Activated T-cell treated with anti-CD3 and anti-CD28 coated beads, Interleukin-2, amount 50 U/mL, for 48 hours (primary cell): ENCODE measurements at places on chromosomes 1 and 21.

DNA sequence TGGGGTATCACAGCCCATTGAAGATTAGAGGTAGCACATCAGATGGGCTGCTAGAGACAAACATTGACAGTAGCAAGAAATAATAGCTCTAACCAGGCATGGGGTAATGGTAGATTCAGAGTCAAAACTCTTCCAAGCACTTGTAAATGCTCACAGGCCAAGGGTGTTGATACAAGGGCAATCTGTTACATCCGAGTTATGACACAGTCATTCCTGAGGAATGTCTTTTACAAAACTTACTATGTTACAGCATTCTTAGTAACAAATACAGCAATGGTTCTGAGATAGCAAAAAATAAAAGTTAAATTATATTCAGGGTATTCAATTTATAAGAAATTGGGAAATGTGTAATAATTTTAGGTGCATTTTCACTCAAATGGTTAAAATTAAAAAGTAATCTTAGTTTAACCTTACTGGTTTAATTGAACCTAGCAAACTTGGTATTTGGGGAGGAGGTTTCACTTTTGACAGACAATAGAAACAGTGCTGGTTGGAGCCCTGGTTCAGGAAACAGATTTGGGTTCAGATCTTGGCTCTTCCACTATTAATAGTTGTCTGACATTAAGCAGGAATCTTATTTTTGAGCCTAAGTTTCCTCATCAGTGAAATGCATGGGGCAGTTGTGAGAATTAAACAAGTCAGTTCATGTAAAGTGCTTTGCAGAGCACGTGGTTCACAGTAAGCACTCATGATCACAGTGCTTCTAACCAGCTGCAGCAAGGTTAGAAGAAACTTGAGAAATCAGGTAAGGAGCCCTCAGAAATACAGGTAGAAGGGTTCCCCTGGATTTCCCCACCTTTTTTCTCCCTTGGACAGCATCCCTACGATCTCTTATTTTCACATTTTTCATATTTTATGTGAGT is 4.4 kb downstream of the ST3GAL3 start:
- no peak for DNase-seq

GRCh38 chr1:89518221-89518631 is 6.4 kb upstream of the LRRC8B start:
- DNase-seq = no peak

GRCh38 chr1:25769625-25770383 is 30.2 kb upstream of the SELENON start:
- DNase-seq = no peak

- DNase-seq = no peak
Measured at GRCh38 chr1:37560401-37561132, 3.8 kb downstream of the DNALI1 start.

- DNase-seq = no peak
Measured at GRCh38 chr1:201357636-201358348, 19.7 kb downstream of the TNNT2 start.

DNA sequence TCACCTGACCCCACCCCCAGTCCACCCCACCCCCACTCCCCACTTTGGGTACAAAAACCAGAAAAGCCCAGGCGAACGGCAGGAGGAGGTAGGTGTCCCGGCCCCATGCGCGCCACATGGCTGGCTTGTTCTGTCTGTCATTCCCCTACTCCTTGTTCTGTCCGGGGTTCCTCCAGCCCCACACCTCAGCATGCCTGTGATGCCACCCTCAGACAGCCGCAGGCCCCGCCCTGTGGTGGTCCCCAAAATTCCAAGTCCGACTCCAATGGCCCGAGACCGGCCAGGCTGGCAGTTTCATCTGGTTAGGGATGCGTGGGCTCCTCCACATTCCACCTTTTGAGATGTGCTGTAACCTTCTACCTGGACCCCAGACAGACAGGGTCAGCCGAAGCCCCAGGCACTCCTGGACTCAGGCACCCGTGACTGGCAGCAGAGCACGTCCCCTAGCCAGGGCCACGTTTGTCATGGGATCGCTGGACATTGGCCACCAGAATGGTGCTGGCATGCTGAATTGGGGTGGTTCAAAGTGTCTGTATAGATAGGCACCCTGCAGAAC is 94.4 kb downstream of the WDR4 start:
- no peak for DNase-seq

- DNase-seq = no peak
Measured at GRCh38 chr1:213104604-213105003, 53.6 kb downstream of the RPS6KC1 start.

- no peak for DNase-seq
Measured at GRCh38 chr1:69088571-69088970, 479.2 kb upstream of the LRRC7 start.

- no peak for DNase-seq
Measured at GRCh38 chr1:96588416-96588995, 133.1 kb upstream of the PTBP2 start.

DNA sequence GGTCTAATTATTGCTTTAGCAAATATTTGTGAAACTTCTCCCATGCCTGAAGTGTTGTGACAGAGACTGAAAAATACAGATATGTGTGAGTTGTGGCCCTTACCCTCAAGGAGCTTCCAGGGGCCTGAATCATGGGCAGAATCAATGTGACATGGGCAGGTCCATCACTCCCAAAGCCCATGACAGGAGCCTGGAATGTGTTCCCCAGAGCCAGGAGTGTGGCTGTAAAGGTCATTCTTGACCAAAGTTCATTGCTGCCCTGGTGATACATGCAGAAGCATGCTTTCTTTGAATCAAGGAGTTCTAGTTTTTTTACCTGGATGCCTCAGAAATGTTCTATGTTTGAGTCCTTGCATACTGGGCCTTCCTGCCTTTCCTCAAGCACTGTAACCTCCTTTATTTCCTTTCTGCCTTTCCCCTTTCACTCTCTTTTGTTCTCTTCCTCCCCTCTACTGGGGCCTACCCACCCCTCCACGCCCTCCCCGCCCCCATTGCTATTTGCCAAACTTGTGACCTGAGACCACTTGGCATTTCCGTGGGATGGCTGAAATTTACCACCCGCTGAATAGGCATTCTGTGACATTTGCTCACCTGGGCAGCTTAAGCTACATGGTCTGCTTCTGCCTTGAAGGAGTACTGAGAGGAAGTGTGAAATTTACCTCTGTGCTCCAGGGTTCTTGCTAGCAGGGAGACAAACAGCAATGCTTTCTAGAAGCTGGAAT is 19.7 kb downstream of the PBX1 start:
- DNase-seq = no peak

GRCh38 chr1:59361766-59362165 is 64.9 kb downstream of the FGGY start:
- no peak for DNase-seq

DNA sequence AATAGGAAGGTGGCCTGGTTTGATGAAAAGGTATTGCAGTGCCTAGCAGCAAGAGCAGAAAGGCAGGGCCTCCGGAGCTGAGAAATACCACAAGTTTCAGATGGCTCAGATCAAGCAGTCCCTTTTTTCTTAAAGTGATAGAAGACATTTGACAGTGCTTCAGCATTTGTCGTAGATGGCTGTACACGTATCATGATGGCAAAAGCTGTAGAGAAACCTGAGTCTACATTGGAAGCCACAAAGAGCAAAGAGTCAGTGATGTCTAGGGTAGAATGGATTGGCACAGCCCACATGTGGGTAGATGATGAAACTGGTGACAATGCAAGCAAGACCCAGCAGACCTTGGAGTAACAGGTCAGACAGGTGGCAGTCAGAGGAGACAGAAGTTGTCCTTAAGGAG is 101.3 kb upstream of the ARTN start:
- DNase-seq = peak; percentile 30

DNA sequence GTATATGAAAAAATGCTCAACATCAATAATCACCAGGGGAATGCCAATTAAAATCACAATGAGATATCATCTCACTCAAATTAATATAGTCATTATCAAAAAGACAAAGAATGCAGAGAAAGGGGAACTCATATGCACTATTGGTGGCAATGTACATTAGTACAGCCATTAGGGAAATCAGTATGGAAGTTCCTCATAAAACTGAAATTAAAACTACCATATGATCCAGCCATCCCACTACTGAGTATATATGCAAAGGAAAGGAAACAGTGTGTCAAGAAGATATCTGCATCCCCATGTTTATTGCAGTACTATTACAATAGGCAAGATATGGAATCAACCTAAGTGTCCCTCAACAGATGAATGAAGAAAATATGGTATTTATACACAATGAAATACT is 32.1 kb upstream of the TEKT2 start:
- no peak for DNase-seq

GRCh38 chr1:193229136-193229535 is 42.7 kb upstream of the B3GALT2 start:
- DNase-seq = no peak

DNA sequence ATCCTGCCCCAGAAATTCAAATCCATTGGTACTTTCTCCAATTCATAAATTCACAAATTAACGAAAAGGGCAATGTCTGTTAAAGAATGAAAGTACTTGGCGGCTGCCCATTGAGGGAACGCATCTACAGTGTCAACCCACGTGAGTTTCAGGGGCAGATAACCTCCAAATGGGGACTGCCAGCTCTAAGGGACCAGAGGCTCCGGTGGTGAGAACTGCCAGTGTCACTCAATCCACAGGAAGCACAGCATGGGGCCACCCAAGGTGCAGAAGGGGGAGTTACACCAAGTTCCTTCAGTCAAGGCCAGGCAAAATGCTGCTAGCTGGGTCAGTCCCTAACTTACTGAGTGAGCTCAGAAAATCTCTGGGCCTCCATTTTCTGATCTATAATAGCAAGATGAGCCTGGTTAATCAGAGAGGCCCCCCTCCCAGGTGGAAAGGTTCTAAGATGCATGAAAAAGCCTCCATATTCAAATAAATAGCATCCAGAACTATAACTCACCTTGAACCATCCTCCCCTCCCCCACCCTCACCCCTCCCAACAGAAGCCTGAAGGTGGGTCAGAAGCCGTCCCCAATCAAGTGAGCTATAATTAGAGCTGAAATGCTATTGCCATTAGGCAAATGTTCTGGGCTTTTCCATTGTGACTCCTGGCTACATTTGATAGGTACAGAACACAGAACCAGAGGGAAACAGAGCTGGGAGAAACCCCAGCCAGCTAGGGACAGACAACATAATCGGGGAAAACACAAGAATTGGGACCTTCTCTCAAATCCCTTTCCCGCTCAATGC is 41.7 kb downstream of the LRP8 start:
- DNase-seq = no peak

GRCh38 chr1:9435153-9435636 is 104.1 kb upstream of the SLC25A33 start:
- DNase-seq = no peak

GRCh38 chr1:178774263-178774662 is 49.2 kb downstream of the RALGPS2 start:
- no peak for DNase-seq

DNA sequence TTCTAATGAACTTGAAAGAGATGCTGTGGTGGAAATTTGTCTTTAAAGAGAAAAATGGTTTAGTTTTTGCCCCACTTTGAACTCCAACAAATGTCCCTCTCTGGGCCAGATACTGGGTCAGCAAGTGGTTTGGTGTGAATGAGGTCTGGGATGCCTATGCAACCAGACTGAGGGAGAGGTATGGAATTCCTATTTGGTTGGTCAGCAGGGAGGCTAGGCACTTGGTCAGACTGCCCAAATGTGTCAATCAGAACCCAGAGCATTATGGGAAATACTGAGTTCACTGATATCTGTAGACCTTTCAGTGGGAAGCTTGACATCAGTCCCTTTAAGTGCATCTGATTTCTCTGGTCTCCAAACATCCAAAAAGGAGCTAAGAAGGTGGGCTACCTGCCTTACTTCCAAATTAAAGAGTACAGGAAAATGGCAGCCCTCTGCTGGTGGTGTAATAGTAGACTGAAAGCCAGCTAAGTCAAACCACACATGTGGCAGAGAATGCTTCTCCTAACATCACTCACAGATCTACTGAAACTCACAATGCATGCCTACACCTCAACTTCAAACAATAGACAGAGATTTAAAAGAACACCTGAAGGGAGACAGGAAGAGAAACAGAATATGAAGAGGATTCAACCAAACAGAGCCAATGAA is 510.1 kb downstream of the PLA2G4A start:
- DNase-seq = no peak

GRCh38 chr1:40389871-40390560 is 16.5 kb downstream of the SMAP2 start:
- DNase-seq = no peak

- DNase-seq = no peak
Measured at GRCh38 chr1:42214447-42214871, 49.9 kb upstream of the GUCA2A start.

DNA sequence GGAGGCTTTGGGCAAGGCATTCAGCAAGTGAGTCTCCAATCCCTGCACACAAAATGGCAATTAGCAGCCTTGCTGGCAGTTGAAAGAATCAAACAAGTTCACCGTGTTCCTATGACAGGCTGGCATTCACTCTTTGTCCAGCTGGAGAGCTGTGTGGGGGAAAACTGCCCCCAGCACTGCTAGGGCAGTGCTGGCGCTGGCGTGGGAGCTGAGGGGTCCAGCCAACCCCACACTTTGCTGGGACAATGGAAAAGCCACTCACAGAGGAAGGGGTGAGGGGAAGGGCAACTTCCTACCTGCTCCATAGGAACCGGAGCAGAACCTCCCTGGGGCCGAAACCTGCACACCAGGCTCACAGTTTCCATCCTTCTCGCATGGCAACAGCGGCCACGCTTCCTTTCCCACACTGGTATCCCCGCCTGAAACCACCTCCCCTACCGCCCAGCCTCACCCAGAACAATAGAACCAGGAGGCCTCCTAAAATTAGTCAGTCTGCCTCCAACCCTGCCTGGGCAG is 26.7 kb upstream of the KCNN3 start:
- no peak for DNase-seq

DNA sequence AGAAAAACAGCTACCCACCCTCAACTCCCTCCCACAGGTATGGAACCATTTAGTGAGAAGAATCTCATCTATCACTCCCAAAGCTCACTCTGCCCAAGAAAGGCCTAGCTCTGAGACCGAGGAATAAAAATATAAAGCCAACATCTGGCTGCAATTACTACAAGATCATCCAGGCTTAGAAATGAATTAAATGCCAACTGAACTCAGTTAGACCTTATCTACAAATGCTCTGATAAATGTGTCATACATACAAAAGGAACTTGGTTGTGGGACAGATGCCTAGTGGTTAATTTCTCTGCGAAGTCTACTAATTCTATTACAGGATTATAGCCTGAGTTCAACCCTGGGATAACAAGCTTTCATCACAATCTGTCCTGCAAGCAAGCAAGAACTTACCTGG is 6.7 kb downstream of the ADIPOR1 start:
- no peak for DNase-seq

DNA sequence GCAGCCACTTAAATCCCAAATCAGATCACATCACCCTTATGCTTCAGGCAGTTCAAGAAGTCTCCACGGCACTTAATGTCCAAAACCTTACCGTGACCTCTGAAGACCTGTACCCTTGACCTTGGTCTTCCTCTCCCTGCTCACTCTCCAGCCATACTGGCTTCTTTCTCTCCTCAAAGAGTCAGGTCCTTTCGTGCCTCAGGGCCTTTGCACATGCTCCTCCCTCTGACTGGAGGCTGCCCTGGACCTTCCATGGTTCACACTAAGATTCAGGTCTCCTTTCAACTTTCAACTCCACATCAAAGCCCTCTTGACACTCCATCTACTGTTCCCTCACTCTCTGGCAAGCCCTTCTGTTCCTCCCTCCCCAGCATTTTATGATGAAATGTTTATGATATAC is 289.9 kb upstream of the VAMP3 start:
- DNase-seq = no peak

- no peak for DNase-seq
Measured at GRCh38 chr1:199619223-199619622, 408.3 kb upstream of the NR5A2 start.

- DNase-seq = no peak
Measured at GRCh38 chr1:178146436-178146835, 52.5 kb downstream of the RASAL2 start.
